ENCODE measurements at places on chromosomes 16 and 17.
A peak's percentile ranks its signal among the peaks of the same experiment; 100 is the strongest.

GRCh38 chr17:700504-701094, 14.0 kb downstream of the VPS53 start:
- peak; percentile 29 for DNase-seq

GRCh38 chr16:20049831-20050230, 23.9 kb downstream of the GPR139 start:
- DNase-seq: no peak

DNA sequence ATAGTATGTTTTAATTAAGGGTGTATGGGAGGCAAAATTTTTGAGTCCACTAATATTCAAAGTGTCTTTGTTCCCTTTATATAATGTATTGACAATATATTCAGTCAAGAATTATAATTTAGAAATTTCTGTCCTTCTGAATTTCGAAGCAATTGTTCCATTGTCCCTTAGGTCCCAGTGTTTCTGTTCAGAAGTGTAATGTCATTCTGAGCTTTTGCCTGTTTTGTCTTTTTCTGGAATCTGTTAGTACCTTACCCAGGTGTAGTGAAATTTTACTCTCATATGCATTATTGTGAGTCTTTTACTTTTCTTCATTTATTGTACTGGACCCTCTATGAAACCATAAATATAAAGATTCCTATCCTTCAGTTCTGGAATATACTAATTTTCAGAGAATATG, 505.7 kb upstream of the KIF2B start:
- DNase-seq: no peak

- DNase-seq: no peak
Observed at GRCh38 chr16:87585442-87586200, 16.7 kb upstream of the JPH3 start.

- DNase-seq: no peak
Observed at GRCh38 chr17:80516171-80516932, 28.3 kb upstream of the RPTOR start.

GRCh38 chr16:54931120-54932014, 702 bp downstream of the IRX5 start:
- peak; percentile 25 for DNase-seq

Data from CD14-positive monocyte (primary cell).